ENCODE measurements at places on chromosomes 13 and 19.

DNA sequence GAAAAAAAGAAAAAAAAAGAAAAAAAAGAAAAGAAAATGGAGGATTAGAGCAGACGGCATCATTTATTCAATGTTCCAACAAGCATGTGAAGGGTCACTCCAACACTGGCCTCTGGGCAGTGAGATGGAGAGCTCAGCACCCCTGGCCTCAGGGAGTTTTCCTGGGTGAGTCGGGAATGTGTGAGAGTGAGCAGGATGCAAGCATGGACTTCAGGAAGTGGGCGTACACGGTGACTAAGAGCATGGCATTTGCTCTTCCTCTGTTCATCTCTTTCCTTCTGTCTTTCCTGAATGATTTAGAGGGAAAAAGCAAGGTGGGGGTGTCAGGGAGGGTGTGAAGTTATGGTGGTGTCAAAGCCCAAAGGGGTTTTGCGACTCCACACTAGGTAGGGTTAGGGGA, 682 bp upstream of the CABP5 start:
- DNase-seq: no peak

- DNase-seq: no peak
Observed at GRCh38 chr13:44651209-44651608, 75.1 kb upstream of the TSC22D1 start.

DNA sequence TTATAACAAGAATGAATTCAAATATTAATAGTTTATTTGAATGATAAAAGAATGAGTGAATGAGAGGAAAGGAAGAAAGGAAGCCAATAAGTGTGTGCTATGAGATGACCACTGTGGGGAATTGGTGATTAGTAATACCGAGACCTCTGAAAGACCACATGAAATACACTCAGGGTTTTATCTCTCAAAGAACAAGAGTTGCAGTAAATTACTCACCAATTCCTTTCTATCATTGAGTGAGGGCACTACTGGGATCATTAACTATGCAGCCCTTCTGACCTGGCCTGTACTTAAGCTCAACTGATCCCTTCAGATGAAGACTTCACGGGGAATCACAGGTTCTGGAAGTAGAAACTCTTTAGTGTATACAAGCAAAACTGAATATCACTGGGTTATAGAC, 1636.1 kb downstream of the SLITRK5 start:
- no peak for DNase-seq

DNA sequence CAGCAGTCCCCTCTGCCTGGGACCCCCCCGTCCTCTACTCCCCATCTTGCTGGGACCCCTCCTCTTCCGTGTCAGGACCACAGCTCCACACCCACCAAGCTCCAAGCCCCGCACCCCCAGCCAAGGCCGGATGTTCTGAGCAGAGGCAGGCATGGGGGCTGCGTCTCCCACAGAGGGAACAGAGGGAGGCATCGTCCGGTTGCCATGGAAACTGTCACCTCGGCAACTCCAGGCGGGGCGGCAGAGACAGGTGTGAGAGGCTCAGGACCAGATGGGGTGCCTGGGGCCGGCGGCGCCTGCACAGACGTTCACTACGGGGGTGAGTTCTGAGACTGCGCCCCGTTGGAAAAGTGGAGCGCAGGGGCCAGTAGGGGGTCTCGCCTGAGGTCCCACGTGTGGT, 5.4 kb downstream of the RNU6-9 start:
- peak; percentile 73 for DNase-seq

DNA sequence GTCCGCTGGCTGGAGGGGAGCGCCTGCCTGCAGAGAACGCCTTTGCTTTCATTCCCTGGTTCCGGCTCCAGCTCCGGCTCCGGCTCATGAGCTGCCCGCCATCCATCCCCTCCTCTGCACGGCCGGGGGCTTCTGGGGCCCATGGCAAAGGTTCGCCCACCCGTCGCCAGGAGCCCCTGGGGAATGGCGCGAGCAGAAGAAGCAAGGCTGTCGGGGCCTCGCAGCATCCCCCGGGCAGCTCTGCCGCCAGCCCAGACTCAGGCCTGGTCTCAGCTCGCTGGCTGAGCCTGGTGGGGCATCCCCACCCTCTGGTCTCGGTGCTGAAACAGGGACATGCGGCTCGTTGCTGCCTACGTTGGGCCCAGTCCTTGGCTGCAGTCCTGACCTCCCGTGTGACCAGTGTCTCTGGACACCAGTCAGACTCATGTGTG, 96.8 kb downstream of the KDM4B start:
- DNase-seq: no peak

DNA sequence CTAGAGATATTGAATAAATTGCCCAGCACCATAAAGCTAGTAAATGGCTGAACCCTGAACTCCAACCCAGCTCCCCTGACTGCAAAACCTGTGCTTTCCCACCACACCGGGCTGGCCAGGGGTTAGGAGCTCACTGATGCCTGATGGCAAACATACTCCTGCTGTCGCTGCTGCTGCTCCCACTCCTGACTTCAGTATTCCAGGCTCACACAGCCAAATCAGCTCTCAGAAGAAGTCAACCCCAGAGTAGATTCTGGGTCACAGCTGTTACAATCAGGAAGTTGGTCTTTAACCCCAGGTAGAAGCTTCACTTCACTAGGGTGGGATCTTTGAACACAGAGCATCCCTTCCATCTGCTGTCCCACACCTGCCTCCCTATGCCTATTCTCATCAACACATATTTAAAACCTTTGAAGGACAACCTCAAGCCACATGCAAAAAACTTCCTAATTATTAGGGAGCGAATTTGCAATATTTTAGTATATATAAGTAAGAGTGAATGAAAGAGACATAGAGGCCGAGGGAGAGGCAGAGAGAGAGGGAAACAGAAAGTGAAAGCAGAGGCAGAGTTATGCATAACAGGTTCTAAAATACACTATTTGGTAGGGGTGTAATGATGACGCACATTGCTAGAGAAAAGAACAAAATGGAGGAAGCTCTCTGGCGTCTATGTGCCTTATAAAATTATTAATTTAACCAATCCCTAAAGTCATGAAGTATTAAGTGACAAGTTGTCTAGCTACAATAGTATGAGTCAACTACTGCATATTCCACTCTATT, 99.4 kb upstream of the SERP2 start:
- no peak for DNase-seq

DNA sequence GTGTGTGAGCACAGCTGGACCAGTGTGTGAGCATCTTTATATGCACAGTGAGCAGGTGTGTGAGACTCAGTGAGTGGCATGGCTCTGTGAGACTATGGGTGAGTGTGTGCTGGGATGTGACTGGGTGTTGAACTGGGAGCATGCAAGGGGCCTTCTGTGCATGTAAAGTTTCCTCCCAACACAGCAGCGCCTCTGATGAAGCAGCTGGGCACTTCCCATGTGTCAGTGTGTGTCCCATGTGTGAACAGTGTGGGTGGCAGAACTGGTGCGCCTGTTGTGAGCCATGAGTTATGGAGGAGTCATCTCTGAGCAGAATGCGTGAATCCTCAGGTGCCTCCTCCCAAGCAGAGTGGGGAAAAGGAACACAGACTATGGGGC, 24.1 kb downstream of the LGALS16 start:
- DNase-seq: no peak

DNA sequence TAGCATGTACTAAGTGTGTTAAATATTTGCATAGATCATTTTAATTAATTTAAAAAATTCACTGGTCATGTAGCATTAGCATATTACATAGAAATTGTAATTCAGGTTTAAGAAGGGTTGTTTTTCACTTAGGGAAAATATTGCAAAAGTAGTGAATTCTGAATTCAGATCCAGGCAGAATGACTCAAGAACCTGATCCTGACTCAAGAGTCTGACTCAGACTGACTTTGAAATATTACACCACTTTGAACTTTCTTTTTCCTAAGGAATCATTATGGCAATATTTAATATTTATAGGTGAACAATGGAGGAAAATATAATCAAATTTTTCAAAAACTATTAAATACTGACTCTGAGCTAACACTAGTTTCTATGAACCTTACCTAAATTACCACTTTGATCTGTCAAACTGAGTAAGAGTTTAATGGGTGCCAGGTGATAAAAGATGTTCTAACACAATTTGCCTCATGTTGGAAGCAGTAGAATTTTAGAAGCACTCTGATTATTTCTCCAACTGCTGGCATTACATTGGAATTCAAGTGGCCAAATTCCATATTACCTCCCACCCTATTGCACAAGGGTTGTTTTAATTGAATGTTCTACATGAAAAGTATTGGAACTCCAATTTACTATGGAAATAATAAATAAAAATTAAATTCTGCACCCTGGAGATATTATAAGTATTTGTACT, 261.6 kb downstream of the SLITRK1 start:
- no peak for DNase-seq

GRCh38 chr13:73913079-73913740, 221.0 kb downstream of the KLF12 start:
- DNase-seq: no peak

GRCh38 chr19:17515408-17516149, 4.1 kb downstream of the PGLS start:
- DNase-seq: no peak

GRCh38 chr19:40144947-40145748, 46.1 kb upstream of the MAP3K10 start:
- no peak for DNase-seq

DNA sequence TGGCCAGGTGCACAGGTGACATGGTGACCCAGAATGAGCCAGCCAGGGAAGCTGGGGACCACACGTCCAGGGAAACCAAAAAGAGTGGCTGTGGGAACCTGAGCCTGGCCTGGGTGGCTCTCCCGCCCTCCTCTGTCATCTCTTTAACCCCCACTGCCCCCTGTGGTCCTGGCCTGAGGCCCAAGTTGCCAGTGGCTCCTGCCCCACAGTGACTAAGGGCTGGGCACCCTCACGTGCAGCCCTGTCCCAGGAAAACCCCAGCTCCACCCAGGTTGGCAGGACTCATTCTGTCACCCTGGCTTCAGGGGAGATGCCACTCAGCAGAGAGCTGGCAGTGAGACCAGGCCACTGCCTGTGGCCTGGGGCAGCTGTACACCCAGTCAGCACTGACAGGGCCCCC, 30.6 kb upstream of the ISYNA1 start:
- DNase-seq: no peak

DNA sequence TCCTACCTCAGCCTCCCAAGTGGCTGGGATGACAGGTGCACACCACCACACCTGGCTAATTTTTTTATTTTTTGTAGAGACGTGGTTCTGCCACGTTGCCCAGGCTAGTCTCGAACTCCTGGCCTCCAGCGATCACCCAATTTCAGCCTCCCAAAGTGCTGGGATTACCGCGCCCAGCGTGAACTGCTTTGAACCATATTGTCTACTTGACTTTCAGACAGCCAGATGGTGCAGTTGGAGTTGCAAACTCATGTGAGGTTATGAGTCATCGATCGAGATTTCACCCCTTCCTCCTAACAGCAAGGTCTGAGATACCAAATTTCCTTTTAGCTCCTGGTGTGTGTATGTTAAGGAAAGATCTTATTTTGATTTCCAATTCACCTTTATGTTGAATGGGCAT, 2.7 kb downstream of the SLC27A1 start:
- DNase-seq: no peak

DNA sequence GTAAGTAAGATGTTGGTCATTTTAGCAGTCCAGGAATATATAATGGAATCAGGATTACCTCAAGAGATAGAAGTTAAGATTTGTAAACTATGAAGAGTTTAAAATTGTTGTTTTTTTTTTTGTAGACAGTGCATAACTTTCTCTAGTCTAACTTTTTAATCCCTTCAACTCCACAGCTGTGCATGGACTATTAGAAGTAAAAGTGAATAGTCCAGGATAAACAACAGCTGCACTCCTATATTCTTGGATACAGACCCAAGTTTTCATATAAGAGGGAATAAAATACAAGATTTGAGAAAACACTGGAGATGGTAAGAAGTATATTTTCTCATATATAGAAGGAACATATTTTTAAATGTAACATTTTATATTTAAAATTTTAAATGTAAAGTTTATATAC, 1509.9 kb downstream of the SLITRK5 start:
- DNase-seq: no peak

DNA sequence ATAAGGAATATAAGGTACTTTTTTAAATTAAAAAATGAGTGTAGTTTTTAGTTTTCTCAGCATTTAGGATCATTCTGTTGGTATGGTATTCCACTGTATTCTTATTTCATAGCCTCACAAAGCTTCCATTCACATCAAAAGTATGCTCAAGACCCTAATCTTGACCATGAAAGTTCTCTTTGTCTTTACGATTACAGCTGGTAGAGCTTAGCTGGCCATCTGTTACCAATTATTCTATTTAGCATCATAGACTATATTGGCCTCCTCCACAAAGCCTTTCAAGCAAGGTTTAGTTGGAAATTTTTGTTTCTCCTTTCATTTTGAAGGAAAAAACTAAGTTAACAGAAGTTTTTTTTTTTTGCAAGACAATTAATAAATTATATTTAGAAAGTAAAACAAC, 245.1 kb downstream of the KCTD12 start:
- DNase-seq: no peak

DNA sequence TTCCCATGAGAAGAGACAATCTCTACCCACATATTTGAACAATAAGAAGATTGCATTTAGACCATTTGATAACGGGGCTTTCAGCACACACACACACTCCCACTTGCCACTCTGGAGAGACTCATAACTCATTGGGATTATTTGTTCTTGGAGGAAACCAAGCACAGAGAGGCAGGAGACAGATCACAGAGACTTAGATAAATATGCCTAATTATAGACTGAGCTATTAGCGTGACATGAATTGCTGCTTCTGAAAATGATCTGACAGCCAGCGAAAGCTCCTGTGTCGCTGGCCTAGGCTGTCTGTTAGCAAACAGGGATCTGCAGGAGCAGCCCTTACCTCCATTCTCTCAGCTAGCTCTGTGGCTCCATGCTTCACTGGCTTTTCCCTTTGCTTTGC, 111.4 kb downstream of the CCNA1 start:
- no peak for DNase-seq

DNA sequence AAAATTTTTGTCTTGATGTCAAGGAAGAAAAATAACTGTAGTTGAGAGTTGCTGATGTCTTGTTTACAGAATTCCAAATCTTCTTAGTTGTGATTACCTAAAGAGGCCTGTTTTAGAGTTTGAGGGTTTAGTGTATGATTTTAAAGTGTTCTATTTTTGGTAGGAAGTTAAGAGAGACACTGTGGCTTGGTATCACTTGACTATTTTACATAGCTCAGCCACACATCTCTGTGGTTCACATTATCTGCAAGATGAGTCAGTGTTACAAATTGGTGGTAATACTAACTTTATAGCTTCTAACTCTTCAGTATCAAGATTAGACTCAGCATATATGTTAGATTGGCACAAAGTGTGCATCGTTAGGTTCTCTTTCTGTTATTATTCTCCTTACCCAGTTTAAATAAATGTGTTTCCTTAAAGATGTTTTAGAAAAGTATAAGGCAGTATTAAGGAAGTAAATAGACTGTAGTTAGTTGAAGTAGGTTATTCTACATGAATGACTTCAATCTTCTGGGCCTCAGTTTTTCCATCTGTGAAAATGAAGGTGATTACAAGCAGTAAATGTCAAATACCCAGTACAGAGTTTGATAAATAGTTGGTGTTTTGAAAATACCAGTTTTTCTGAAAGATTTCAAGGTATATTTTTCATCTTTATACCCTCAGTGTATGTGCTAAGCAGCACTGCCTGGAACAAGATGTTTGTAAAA, 33.4 kb downstream of the COG6 start:
- DNase-seq: no peak

GRCh38 chr13:73717632-73718031, 416.6 kb downstream of the KLF12 start:
- DNase-seq: no peak
